ENCODE measurements at places on chromosomes 13 and 19.

- no peak for DNase-seq
These were observed 63.8 kb downstream of the CHST8 start for GRCh38 chr19:33685541-33685940.

DNA sequence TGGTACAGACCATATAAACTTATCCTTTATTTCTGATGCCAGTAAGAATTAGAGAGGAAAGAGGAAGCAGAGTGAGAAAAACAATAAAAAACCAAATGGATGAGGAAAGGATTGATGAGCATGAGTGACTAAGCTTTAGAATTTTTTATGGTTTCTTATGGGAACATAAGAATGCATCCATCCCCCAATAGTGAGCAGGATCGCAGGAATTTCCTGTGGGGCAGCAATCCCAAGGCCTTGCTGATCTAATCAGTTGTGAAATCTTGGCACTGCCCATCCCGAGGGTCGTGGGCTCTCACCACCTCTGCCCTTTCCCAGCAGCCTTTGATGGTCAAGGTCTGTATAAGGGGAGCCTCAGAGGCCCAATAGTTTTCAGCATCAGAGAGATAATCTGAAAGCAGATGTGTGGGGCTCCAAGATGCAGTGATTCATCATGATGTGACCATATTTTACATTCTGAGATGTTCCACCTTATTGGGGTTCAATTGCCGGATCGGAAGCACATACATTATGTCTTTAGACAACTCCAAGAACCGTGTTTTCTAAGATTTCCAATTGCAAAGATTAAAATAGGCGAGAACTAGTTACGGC, 222.1 kb downstream of the DNAJC15 start:
- peak; percentile 94 for DNase-seq

GRCh38 chr19:995051-995827, 5.0 kb upstream of the GRIN3B start:
- no peak for DNase-seq

DNA sequence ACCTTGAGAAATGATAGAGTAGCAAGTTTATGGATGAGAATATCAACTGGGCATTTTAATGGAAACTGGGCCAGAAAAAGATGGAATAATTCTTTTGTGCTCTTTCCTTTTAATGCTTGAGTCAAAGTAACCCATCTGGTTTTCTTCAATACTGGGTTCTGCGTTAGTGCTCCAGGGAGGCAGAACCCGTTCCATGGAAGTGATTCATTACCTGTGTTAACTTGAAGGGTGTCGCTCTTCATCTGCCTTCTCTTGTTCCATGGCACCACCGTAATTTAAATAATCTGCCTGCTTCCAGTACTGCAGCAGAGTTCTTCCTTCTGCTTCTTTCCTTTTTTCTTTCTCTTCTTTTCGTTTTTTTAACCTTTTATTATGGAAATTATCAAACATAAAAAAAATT, 14.7 kb upstream of the USP12 start:
- DNase-seq = no peak

DNA sequence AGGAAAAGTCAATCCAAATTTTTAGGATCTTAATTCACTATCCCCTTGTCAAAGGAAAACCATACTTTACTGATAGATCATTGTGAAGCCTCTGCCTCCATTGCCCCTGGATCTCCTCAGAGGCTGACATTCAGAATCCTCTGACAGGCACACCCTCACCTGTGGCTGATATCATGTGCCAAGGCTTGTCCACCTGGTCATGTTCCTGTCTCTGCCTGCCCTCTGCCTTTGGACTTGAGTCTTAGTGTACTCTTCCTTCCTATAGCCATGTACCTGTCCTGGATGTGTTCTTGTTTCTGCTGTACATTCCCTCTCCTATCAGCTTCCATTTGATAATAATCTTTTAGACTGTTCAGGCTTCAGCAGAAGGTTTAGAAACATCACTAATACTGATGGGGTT, 179.4 kb downstream of the TNFSF13B start:
- DNase-seq = no peak

DNA sequence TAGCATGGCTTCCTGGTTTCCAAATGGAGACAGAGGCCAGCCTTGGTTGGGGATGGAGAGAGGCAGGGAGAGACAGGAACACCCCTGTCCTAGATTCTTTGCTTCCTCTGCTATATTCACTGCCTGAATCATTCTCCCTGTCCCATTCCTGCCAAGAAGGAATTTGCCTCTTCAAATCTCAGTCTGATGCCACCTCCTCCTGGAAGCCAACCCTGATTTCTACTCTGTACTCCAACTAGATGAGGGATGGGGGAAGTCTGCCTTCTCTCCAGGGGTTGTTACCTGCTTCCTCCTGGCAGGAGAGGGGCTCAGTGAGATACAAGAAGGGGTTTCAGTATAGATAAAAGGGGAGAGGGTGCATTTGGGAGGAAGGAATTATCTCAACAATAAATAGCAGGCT, 1.3 kb upstream of the ACTL9 start:
- DNase-seq = no peak

DNA sequence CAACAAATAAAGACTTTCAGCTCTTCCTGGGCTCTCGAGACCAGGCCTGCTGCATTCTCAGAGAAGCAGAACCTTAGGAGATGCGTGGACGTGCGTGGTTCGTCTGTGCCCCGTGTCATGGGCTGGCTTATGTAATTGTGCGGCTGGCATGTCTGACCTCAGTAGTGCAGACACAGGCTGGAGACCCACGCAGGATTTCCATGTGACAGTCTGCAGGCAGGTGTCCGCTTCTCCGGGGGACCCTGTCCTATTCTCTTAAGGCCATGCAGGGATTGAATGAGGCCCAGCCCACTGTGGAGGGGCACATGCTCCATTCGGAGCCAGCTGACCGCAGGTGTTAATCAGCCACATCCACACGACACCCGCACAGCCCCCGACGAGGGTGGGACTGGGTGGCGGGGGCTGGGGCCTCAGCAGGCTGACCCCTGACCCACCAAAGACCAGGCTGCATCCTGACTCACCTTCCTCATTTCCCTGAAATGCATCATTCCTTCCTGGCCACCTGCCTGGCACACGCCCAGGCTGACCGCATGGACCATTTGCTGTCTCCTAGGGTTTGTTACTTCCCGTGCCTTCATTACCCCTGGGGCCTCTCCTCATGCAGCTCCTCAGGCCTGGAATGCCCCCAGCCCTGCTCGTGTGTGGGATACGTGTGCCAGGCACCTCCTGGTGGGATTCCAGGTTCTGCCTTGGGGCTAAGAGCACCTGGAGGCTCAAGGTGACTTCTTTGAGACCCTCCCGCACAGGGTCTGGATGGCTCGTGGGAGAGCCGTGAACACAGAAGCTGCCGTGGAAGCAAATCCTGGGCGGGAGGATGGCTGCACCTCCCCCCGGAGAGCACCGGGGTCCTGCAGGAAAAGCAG, 10.7 kb upstream of the MCF2L start:
- no peak for DNase-seq

DNA sequence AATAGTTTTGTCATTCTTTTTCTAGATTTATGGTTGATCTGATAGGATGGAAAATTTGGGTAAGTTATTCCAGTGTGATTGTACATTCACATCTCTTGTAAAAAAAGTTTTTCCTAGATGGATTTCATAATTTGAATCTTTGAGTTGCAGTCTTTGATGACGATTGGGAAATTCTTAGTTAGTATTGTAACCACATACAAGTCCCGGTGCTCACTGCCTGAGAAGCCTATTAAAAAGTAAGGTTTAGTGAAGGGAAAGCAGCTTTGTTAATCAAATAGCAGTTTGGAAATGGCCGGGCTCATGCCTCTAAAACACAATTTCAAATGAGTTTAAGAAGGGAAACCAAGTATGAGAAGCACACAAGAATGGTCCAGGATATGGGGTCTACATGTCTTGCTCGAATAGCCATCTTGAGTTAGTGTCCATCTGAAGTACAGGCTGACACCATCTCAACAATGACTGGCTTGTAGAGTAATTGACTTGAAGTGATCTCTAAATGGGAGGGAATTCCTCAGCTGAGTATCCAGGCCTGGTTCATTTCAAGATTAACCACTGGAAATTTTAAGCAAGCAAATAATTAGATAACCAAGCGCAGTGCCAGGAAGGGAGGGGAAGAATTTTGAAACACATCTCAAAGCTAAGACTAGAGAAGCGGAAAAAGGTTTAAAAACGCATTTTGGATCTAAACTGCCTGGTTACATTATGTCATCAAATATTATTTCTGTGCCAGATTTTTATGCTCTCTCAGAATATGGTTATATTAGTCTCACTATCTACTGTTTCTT, 1145.6 kb upstream of the MIR17HG start:
- no peak for DNase-seq

DNA sequence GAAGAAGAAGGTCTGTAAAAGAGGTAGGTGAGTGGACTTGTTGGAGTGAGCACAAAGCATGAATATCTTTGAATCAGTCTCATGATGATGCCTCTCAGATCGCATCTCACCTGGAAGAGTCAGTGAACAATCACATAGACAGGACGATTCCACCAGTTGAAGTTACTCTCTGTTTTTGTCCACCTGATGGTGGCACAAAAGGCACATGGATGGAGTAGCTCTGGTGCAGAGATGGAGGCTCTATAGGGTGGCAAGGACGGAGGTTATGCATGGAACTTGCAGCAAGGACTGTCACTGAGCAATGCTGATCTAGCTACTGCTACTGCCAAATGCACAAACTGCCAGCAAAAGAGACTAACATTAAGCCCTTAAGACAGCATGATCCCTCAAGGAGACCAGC, 10.3 kb upstream of the MYCBP2 start:
- DNase-seq = no peak

DNA sequence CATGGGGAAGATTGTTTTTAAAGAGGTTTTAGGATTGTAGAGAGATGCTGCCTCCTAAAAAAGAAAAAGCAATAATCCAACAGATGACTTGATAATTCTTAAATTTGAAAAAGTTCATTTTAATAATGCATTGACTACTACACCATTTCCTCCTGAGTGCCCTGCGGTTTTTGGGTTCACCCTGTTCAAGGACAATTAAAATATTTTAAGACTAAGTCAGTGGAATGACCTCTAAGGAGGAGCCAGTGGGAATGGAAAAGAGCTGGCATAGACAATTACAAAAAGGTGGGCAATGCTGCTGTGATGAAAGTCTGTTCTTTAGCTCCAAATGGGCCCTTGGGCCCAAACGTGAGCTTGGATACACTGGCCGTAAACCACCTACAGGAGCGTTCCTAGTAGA, 217.8 kb downstream of the LHFPL6 start:
- no peak for DNase-seq

DNA sequence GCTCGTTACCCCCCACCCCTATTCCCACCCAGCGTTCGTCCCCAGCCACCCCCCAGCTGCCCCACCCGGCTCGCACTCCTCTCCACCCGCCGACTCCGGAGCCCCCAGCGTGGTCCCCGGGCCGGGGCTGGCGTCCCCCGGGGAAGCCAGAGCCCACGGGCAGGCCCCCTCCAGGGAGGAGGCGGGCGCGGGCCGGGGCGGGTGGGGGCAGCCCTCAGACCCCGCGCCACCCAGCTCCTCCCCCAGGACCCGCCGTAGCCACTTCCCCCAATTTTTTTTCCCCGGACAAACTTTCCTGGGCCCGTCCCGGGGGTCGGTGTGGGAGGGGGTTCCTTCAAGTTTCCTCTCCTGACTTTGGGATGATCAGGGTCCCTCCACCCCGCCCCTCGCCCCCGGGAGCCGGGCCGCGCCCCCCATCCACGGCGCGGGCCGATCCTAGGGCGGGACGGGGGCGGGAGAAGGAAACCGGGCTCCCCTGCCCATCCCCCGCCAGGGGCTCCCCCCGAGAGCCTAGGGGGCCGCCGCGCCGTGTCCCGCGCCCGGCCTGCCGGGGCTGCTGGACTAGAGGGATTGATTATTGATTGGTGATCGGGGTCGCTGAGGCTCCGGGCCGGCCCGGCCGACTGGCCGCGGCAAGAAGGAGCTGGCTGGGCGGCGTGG, 927 bp upstream of the TSHZ3 start:
- DNase-seq = peak; percentile 49

- DNase-seq = no peak
These were observed 29.2 kb downstream of the CSNK1G2 start for GRCh38 chr19:1970003-1970805.

DNA sequence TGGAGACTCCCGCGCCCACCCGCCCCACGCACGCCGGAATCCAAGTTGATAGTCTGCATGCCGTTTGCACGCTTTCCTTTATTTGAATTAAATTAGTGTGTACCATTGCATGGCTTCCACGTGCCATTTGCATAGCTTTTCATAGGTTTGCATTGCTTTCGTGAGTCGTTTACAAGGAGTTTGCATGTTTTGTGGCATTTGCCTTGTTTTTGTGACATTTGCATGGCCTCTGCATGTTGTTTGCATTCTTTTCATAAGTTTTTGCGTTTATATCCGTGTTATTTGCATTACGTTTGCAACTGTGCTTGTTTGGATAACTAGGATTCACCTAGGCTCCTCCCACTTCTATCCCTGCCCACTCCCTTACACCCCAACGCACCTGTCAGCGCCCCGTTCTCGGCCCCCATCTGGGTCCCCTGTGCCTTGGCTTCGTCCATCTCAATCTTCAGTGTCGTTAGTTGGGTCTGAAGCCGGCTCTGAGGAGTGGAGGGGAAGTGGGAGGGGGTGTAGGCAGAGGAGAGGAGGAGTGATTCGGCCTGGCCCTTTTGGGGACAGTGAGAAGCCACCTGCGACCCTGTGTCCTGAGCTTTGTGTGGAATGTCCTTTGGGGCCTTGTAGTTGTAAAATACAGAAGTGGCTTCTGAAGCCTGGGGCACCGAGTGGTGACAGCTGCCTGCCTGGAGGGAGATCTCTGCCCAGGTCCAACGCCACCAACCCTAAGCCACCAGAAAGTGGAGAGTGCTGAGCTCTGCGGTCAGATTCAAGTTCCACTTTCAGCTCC, 2.4 kb downstream of the CCDC194 start:
- DNase-seq = no peak

- no peak for DNase-seq
These were observed 21.4 kb downstream of the ZSCAN5C start for GRCh38 chr19:56223481-56223880.

GRCh38 chr13:42255886-42256285, 16.1 kb upstream of the AKAP11 start:
- DNase-seq = no peak

- peak; percentile 40 for DNase-seq
These were observed 1.0 kb upstream of the CEACAM1 start for GRCh38 chr19:42529248-42529764.

- no peak for DNase-seq
These were observed 1.0 kb downstream of the SPPL2B start for GRCh38 chr19:2329501-2329916.

DNA sequence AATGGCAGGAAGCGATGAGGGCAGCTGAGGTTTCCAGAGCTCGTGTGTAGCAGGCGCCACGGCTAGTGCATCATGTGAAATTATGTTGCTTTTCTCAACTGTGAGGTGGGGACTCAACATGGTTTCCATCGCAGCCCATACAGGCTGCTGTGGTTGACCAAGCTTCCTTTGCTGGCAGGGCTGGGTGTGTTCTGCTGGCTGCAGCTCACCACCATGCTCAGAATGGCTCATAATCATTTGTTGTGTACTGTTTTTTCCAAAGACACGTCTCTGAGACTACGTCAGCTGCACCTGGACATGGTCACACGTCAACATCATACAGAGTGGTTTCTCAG, 16.1 kb upstream of the RASA3 start:
- DNase-seq = no peak

DNA sequence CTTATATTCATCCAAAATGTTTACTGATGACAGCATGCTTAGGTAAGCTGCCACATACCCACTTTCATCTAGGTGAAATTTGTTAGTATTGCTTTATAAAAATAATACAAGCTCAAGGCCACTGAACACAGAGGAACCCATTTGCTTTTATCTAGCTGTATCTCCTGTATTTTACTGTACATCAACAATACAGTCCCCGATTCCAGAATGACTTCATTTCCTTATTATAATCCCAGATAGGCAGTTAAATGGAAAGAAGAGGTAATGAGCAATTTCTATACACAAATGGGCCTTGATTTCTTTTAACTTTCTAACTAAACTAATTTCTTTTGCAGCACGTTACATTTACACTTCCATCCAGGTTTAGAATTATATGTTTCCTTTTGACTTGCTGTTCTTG, 86.2 kb downstream of the SHISA2 start:
- DNase-seq = no peak
